ENCODE measurements at places on chromosomes 6 and 20. TPM values are rescaled to one million over a fixed set of nuclear protein-coding genes. Genes with fewer than 3 reads are reported as not detected.

Gene TP53INP2
- 13.2 TPM for polyA plus RNA-seq

Gene MYLK4
- 1.7 TPM for polyA plus RNA-seq

Gene PDE7B
- polyA plus RNA-seq: 9.2 TPM

Gene PTCHD4
- 1.8 TPM for polyA plus RNA-seq

Gene HLA-DQB1
- polyA plus RNA-seq: 7.7 TPM

Gene IMPG1
- 1.9 TPM for polyA plus RNA-seq

Gene BMP6
- 7.0 TPM for polyA plus RNA-seq

Gene HLA-DQA1
- polyA plus RNA-seq: 7.4 TPM

Data from right renal cortex interstitium (tissue), 3 donors.